ENCODE measurements at places on chromosomes 2 and 18.

DNA sequence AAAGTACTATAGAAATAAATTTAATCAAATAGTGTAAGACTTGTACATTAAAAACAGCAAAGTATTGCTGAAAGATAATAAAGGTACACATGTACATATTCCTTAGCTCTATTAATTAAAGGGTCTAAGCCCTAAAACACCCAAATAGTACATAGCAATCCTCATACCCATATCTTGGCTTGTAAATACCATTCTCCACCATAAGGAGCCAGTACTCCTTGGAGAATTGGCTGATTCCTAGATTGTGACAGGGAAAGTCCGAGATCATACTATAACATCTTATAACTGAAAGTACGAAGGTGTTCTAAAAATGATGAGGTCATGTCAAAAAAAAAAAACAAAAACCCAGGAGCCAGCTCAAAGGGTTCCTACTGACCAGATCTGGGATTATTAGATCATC, 614.6 kb downstream of the SUCLG1 start:
- no peak for DNase-seq

DNA sequence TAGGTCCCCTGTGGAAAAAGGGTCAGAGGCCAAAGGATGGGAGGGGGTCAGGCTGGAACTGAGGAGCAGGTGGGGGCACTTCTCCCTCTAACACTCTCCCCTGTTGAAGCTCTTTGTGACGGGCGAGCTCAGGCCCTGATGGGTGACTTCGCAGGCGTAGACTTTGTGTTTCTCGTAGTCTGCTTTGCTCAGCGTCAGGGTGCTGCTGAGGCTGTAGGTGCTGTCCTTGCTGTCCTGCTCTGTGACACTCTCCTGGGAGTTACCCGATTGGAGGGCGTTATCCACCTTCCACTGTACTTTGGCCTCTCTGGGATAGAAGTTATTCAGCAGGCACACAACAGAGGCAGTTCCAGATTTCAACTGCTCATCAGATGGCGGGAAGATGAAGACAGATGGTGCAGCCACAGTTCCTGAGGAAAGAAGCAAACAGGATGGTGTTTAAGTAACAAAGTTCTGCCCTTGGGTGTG, 165.8 kb downstream of the RPIA start:
- no peak for DNase-seq

DNA sequence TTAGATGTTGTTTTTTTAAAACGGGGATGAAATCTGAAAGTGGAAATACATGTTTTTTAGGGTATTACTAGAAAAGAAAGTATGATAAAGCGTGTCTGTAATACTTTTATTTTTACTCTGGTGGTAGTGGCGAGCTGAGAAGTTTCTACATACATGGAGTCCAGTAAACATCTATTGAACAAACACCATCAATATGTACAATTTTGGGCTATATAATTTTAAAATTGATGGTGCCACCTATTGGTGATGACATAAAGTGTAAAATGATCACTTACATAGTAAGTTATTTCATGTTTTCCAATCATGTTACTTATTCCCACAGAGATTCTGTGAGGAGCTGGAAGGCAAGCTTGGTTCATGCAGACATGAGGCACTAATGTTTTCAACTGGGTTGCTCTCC, 31.5 kb upstream of the NFE2L2 start:
- DNase-seq: peak; percentile 52

DNA sequence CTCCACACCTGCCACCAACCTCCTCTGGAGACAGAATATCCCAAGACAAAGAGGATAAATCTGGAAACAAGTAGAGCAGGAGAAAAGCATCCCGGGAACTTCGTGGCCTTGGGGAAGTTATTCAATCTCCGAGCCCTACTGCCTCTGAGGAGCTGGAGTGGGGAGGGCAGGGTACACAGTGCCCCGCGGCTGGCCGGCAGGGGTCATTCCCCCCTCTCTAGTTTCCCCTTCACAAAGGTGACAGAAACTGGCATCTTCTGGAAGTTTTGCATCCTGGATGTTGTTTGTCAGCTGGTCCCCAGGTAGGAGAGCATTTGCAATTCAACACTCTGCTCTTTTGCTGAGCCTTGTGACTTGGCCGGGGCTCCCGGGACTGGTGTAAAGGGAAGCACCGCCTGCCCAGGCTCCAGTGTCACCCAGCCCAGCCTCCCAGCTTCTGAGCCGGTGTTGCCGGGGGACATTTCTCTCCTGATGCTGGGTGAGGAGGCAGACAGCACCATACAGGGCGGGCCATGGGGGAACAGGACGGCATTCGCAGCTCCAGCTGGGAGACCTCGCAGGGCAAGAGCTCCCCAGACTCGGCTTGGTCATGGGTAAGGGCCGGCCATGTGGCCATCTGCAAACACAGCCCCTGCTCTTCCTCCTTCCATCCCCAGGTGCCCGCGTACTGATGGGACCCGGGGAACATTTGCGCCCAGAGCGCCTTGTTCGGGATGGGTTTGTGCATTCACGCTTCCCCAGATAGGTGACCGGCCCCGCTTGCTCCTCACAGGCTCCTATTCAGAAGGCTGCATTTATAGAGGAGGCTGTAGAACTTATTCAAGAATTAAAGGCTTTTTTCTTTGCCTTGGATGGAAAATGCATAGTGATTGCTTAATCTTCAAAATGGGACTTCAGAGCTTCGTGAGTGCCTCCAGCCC, 7.4 kb upstream of the NTSR2 start:
- DNase-seq: no peak

DNA sequence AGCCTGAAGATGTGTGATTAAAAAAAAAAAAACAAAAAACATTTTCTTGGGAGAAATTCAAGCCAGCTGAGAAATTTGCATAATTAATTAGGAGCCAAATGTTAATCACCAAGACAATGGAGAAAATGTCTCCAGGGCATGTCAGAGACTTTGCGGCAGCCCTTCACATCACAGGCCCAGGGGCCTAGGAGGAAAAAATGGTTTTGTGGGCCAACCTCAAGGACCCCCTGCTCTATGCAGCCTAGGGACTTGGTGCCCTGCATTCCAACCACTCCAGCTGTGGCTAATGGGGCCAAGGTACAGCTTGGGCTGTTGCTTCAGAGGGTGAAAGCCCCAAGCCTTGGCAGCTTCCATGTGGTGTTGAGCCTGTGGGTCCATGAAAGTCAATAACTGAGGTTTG, 241.9 kb upstream of the THUMPD2 start:
- DNase-seq: no peak

DNA sequence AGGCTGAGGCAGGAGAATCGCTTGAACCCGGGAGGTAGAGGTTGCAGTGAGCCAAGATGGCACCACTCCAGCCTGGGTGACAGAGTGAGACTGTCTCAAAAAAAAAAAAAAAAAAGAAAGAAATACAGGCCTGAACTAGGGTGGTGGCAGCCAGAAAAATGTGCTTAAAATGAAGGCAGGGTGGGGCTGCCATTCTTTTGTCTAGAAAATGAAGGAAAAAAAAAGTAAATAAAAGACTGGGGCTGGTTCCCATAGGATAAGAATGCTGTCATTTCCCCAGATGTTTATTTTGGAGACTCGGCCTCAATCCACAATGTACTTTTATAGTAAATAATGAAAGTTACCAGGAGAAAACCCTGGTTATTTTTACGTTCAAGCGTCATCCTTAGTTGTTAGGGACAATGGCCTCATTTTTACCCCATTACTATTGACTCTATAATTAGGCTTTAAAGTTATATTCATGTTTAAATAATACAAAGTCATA, 58.9 kb downstream of the ATP8B1 start:
- no peak for DNase-seq

DNA sequence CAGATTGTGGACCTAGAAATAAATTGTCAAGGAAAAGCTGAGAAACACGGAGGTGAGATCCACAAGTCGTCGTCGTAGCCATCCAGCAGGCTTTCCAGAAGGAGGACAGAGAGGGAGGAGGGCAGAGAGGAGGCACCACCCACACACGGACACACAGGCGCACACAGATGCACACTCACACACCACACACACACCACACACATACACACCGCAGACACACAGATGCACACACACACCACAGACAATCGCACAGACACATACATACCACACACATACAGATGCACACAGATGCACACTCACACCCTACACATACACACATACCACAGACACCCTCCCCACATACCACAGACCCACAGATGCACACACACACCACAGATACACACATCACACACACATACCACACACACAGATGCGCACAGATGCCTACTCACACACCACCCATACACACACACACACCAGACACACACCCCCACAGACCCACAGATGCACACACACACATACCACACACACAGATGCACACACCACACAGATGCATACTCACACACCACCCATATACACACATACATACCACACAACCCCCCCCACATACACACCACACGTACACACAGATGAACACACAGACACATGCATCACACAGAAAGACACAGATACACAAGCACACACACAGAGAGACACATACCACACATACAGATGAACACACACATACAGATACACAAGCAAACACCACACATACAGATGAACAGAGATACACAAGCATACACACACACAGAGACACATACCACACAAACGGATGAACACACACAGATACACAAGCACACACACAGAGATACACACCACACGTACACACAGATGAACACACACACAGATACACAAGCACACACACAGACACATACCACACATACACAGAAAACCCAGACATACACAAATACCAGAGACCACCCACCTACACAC, 12.7 kb upstream of the BOK start:
- no peak for DNase-seq

- DNase-seq: no peak
Observed at GRCh38 chr2:54952425-54952824, 97.8 kb downstream of the RTN4 start.

GRCh38 chr2:1742681-1743395, 1.5 kb downstream of the PXDN start:
- DNase-seq: no peak

DNA sequence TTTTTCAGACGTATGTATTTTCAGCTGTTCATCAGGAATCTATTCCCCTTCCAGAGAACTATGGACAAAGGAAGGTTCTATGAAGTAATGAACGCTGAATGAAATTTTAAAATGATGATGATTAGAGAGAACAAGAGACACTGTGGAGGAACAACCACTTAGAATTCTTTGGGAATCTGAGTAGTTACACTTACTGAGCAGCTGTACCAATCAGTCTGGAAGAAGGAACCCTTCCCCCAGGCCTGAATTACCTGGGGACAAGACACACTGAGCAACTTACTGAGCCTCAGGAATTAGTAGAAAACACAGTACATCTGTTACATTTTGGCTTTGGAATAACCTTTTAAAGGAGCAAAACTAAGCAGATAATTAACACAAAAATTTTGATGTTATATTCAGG, 1.9 kb downstream of the MSTN start:
- no peak for DNase-seq

- no peak for DNase-seq
Observed at GRCh38 chr2:11865378-11865777, 118.9 kb downstream of the LPIN1 start.

DNA sequence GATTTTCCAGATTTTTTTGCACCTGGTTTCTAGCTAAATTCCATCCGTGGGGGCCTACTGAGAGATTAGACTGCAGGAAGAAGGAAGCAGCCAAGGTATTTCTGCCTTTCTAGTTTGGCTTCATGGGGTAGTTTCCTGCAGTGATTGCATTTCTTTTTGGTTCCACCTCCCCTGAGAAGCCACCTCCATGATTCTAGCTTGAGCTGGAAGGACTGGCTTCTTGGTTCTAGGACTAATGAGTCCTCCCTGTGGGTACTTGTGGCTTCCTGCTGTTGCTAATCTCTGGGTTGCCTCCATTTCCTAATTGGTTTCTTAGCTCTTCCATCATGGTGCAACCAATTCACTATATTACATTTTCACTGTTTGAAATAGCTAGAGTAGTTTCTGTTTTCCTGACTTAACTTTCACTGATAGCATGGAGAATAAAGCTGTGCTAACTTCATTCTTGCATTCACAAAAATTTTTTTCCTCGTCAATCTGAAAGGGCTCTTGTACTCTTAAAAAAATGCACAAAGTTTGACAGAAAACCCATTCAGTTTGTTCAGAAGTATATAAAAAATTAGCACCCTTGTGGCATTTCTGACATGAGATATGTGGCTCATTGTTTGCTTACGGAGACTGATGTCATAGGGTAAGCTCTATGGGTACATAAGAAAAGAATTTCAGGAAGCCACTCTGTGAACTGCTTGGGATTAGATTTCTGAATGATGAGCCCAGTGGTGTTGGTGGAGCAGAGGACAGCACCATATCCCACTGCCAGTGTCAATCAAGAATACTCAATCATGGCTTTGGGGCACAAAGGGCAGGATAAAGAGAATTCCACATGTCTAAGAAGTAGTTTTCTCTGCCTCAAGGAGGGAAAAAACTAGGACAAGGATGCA, 242.8 kb upstream of the RBMS1 start:
- DNase-seq: no peak

DNA sequence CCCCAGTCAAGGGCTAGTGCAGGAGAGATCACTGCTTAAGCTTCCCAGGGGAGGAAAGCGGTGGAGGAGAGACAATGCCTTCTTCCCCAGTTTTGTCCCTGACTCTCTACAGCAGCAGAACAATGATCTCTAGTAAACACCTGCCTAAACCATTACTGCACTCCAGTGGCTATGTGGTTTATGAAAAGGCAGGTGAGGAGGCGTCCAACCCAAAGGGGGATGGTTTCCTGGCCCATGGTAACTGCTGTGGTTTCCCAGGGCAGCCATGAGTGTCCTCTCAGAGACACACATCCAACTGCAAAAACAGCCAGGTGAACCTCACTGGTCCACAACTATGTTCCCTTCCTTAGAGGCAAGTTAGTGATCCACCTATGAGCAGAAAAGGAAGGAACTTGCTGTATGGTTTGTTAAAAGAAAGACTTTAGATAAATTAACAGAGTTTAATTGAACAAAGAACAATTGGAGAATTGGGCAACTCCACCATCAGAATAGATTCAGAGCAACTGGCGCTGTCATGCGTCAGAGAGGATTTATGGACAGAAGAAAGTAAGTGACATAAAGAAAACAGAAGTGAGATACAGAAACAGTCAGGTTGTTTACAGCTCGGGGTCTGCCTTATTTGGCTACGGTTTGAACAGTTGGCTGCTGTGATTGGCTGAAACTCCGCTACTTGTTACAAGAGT, 4.8 kb upstream of the TTC39C start:
- DNase-seq: no peak

GRCh38 chr2:136766073-136766404, 694 bp downstream of the THSD7B start:
- peak; percentile 17 for DNase-seq

DNA sequence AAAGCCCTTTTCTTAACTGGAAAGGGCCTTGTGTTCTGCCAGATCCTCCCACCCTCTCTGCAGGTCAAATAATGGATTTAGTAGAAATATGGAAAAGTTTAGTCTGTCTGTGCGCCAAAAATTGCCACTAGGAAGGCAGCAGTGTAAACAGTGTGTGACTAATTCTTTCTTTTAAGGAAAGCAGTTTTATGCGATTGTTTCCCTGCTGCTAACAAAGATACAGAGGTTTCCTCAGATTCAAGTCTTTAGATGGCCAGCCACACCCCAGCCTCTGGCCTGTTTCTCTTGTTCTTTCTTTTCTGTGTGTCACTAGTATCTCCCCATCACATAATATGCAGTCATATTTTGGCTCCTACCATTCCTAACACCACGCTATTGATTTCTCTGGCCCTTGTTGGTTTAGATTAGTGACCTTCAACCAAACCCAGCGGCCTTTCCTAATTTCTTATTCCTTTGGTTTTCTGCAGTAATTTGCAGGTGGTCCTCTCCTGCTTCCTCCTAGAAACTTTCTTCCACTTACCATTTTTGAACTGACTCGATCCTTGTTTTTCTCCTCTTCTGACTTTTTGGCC, 157.4 kb downstream of the LTBP1 start:
- no peak for DNase-seq

Data from NCI-H446 (cell line).